ENCODE measurements at places on chromosomes 7 and 10.

DNA sequence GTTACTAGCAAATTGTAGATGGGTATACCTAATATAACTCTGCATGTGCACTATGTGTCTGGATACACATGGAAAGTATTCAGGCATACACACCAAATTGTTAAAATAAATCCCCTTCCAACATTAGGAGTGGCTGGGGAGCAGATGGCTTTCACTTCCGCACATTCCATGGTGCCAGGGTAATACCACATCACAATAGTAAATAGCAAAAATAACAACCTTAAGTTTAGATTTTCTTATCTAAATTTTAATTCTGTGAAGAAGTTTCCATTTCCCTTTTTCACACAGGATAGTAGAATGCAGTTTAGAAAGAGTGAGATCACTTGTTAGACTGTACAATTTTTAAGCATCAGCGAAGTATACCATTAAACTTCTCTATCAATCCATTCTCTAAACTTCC, 5.8 kb upstream of the ALOX5 start:
- DNase-seq, result no peak

GRCh38 chr10:33542752-33543505, 208.5 kb upstream of the NRP1 start:
- DNase-seq, result no peak

GRCh38 chr10:132630666-132631337, 93.2 kb downstream of the INPP5A start:
- DNase-seq, result no peak

DNA sequence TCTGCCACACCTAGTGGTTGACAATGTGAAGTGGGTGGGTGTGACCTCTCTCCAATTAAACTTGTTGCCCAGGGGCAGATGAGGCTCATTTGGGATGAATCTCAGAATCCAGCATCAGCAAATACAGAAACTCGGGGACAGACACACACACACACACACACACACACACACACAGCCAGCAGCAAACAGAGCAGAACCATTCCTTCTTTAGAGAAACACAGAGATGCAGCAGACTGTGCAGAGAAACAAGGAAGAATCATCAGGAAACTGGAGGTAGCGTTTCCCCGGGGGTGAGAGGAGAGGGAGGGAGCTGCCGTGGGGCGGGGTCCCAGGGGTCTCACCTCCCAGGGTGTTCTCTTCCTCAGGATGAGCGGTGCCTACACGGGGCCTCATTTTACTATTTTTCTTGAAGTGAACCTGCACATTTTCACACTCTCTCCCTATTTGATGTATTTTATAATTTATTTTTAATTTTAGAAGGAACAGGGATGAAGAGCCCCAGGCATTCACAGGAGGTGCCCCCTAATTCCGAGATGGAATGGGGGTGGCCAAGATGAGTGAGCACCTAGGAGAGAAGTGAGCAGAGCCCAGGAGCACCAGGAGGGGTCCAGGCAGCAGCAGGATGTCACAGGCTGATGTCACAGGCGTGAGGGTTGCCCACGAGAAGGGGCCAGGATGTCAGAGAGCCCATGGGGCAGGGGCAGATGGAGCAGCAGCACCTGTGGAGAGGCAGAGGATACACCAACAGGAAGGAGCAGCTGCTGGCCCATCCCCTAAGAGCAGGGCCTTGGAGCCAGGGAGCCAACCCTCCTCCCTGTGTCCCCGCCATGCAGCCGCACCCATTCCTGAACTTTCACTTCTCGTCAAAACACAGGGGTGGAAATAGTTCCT, 85.3 kb upstream of the PPP2R2D start:
- DNase-seq, result no peak

- no peak for DNase-seq
Measured at GRCh38 chr10:121437596-121437995, 160.6 kb downstream of the FGFR2 start.

DNA sequence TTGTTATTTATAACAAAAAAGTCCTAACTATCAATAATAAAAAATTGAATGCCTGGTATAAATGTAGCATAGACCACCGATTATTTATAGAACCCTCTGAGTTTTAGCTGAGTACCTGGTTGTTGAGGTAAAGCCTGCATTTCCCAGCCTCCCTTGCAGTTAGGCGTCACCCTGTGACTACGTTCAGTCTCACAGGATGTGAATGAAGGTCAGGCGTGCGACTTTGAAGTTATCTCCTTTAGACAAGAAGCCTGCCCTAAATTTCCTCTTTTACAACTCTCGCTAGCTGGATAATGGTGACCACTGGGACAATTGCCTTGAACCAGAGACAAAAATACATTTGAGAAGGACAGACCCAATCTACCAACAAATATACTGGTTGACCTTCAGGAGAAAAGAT, 67.5 kb upstream of the TES start:
- DNase-seq, result no peak

GRCh38 chr7:106080300-106080987, 31.7 kb downstream of the SYPL1 start:
- DNase-seq, result no peak

GRCh38 chr7:27423290-27423689, 180.7 kb downstream of the EVX1 start:
- no peak for DNase-seq

GRCh38 chr7:3010161-3010560, 33.5 kb downstream of the CARD11 start:
- no peak for DNase-seq

Measured in glomerular endothelial cell (primary cell).